ENCODE measurements at places on chromosomes 2 and 18.

DNA sequence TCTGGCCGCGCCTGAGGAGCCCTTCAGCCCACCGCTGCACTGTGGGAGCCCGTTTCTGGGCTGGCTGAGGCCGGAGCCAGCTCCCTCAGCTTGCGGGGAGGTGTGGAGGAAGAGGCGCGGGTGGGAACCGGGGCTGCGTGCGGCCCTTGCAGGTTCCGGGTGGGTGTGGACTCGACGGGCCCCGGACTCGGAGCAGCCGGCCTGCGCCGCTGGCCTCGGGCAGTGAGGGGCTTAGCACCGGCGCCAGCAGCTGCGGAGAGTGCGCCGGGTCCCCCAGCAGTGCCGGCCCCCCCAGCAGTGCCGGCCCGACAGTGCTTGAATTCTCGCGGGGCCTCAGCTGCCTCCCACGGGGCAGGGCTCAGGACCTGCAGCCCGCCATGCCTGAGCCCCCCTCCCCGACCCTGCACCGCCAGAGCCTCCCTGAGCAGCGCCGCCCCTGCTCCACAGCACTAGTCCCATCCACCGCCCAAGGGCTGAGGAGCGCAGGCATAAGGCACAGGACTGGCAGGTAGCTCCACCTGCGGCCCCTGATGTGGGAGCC is 534.2 kb downstream of the ZNF804A start:
- DNase-seq, result no peak

DNA sequence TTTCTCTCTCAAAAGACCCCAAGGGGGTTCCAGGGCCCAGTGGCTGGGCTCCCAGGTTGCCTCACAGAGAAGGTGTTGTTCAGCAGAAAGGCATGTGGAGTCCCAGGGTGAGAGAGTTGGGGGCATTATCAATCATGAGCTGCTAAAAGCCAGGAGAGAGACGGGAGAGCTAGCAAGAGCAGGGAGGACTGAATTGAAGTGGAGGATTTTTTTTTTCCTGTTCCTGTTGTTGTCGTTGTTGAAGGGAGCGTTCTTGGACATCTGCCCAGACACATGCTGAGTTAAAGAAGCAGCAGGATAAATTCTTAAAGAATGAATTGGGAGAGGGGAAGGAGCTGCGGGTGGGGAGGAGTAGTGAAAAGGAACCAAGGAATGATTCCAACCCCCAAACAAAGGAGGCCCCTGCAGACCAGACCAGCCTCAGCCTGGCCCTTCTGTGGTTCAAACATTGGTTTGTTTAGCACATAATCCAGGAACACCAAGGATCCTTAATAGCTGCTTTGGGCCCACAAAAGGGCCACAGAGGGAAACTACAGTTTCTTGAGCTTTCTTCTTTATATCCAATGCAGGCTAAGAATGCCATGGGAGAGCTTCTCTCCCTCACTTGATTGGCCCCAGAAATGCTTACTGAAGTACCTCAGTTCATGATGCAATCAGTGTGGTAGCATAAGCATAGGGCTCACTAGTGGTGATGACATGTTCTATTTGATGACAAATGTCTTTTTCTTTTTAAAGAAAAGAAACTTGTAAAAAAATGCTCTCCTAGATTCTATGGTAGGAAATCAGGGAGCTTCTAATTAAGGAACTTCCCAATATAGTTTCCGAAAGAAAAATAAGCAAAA is 146.0 kb downstream of the SETBP1 start:
- no peak for DNase-seq

- DNase-seq, result no peak
These were observed 24.1 kb downstream of the PLCD4 start for GRCh38 chr2:218631837-218632236.

GRCh38 chr2:62785216-62785615 is 79.7 kb downstream of the EHBP1 start:
- DNase-seq, result no peak

DNA sequence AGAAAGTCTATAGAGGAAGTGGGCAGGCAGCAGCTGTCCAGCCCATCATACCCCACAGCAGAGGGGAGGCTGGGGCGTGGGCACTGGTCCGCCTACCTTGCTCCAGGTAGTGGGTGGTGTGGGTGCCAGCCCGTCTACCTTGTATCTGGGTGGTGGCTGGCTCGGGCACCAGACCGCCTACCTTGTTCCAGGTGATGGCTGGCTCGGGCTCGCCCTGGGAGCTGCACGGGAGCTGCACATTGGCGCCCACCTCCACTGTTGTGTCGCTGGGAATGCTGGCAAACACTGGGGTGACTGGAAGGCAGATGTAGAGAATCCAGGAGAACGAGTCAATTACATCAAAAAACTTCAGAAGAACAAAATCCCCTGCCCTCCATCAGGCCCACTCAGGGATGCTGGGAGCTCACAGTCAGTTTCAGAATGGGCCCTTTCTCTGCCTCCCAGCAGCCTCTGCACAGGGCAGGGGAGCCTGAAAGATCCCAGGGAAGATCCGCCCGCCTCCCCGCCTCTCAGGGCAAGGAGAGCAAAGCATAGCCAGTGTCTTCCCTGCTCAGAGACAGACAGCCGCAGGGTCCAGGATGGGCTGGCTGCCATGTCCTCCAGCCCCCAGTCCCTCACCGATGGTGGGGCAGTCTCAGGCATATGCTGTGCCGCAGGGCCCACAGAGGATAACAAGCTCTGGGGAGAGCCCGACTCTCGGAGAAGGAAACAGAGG is 82.3 kb downstream of the PXDN start:
- DNase-seq, result no peak

GRCh38 chr2:216696751-216697560 is 1.6 kb upstream of the IGFBP5 start:
- DNase-seq, result no peak

DNA sequence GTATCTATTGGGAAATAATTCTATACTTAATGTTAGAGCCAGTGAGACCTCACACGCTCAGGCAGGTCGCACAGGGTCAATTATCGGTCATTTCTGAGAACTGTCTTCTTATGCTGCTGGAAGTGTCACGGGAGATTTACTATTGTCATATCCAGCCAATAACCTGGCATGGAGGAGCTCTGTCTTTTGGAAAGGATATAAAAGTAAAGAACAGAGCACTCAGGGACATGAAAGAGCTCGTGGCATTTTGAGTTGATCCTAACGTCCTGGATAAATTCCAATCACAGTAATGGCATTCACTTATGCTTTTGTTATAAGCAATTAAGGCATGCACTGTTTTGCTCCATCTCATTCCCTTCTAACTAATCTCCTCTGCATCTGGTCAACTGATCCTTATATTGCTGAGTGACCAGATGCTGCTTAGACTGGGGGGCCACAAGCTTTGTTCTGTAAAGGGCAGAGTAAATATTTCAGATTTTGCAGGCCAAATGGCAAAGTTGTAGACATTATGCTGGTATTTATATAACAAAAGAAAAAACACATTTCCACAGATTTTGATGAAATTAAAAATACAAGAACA is 453.5 kb upstream of the SMIM21 start:
- no peak for DNase-seq

DNA sequence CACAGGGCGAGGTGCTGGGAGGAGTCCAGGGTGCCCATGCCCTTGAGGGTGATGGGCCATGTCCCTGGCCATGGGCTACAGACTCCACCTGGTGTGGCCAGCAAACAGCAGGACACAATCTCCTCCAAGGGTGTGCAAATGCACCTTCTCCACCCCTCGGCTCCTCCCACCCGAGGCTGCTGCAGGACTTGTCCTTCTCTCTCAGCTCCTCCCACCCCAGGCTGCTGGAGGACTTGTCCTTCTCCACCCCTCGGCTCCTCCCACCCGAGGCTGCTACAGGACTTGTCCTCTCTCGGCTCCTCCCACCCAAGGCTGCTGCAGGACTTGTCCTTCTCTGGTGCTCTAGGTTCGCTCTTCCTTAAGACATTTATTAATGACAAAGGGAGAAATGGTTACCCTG is 57.3 kb upstream of the SNTG2 start:
- no peak for DNase-seq

- no peak for DNase-seq
These were observed 2.9 kb downstream of the SERPINB2 start for GRCh38 chr18:63890237-63890949.

- no peak for DNase-seq
These were observed 18.9 kb downstream of the REV1 start for GRCh38 chr2:99470957-99471356.

- DNase-seq, result no peak
These were observed 76.2 kb downstream of the WDR7 start for GRCh38 chr18:56727399-56727798.

DNA sequence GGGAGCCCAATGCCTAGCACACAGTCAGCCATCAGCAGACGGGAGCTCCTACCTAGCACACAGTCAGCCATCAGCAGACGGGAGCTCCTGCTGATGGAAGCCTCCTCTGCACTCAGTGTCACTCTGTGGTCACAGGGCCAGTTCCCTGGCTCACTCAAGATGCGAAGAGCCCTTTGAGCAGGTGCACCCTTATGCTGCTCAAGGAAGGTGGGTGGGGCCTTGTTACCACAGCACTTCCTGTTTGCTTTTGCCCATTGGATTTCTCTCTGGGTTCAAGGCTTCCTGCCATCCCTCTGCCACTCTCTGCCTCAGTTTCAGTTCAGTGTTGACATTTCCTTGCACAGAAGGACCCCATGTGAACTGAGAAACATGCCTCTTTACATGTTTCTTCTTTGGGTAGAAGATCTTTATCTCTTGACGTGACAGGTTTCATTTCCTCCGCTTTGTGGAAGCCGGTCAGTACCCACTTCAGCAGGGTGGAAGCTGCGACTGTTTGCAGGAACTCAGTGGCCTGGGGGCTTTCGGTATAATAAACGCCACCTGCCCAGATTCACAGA is 11.6 kb downstream of the TRIB2 start:
- DNase-seq, result peak; percentile 37

DNA sequence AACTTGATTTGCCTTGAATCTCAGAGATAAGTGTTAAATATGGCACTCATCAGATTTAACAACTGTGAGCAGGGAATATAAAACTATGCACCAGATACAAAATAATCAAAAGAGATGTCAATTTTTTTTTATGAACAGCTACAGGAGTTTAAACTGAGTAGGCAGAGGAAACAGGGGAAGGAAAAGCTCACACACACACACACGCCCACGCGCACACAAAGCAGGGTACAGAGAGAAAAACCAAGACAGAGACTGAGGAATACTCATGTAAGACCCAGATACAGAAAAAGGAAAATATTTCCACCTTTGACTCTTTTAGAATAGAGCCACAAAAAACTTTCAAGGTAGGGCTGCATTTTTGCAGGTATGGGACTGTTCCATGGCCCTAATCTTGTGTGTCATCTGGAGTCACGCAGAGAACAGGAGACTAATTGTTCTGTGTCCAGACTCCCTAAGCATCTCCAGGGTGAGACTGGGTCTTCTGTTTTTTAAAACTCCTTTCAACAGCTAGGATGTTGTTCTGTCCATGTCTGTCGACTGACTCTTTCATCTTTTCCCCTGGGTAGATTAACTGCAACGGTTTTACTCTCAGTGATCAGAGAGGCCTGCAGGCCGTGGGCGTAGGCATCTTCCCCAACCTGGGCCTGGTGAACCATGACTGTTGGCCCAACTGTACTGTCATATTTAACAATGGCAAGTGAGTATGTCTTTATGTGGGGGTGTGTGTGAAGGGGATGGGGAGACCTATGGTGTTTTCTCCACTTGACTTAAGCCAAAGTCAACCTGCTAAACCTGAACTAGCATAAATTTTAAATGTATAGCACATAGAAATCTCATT is 23.0 kb downstream of the SMYD1 start:
- DNase-seq, result no peak

GRCh38 chr18:30988440-30988839 is 54.1 kb downstream of the DSC3 start:
- no peak for DNase-seq

- no peak for DNase-seq
These were observed 184.1 kb upstream of the RAB12 start for GRCh38 chr18:8424917-8425725.

DNA sequence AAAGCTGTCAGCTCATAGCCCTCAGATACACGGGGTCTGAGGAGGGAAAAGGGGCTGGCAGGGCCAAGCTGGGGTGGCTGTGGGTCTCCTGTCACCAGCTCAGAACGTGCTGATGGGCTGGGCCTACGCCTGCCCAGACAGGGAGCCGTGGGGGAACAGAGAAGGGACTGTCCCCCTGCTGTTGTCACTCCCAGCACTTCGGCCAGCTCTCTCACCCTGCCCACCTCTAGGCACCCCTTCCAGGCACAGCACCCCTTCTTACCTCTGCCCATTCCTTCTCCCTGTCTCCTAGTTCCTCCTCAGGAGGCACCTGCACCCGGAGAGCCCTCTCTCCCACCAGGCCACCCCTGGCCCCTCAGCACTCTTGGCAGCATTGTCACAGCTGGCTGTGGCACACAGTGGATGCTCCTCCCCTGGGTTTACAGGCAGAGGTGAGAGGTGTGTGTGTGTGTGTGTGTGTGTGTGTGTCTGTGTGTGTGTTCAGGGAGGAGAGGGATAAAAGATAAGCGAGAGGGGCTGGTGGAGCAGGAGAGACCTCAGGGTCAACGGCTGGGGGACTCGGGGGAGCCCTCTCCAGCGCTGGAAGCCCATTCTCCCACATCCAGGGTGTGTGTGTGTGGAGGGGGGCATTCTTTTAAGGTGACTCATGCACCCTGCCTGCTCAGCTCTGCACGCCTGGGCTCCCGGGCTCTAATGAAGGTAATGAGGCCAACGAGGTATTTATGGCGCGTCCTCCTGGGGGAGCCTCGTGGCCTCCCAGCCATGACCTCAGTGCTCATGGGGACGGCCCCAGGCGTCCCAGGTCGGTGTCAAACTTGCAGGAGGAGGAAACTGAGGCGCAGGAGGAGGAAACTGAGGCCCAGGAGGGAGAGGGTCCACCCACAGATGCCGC is 66.1 kb upstream of the SMAD7 start:
- DNase-seq, result no peak

GRCh38 chr2:196314780-196315179 is 143.4 kb upstream of the STK17B start:
- DNase-seq, result no peak

- DNase-seq, result no peak
These were observed 228.6 kb downstream of the CLIP4 start for GRCh38 chr2:29343830-29344229.

- no peak for DNase-seq
These were observed 3.1 kb downstream of the B3GNT7 start for GRCh38 chr2:231398585-231398984.

DNA sequence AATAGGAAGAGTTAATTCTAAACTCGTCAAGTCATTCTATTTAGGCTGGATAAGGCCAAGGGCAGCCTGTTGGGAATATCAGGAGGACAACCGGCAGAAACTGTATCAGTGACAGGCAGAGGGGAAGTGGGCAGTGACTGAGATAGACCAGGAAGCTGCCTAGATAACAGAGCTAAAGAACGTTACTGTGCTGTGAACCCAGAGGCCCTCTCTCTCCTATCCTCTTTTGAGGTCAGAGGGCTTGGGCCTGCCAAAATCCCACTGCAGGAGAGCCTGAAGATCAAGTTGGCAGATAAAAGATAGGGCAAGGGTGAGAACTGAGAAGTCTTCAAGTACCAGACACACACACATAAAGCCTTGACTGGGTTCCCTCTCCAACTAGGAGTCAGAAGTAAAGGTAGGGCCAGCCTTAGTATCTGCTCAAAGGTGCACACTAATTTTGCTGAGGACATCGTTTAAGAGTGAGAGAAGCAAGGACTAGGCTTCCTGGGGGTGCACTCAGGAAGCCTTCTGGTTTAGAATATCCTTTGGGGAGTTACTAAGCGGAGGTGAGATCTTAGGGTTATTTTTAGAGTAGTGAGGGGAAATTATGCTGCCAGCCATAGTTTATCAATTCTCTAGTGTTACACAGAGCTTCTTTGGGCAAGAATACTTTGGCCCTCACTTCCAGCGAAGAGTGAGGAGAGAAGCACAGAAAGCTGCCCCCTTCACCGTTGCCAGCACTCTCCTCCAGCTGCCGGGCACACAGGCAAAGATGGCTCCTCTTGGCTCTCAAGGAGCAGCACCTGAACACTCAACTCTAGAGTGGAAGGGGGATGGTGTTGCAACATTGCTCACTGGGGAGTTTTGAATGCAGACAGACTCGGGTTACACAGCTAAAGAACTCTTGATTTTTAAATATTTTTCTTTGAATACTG is 9.8 kb downstream of the CAVIN2 start:
- DNase-seq, result no peak

Measured in activated CD4-positive, alpha-beta T cell treated with anti-CD3 and anti-CD28 coated beads, Interleukin-2, amount 50 U/mL, for 1 hour (primary cell).